ENCODE measurements at places on chromosomes 5 and 9.

DNA sequence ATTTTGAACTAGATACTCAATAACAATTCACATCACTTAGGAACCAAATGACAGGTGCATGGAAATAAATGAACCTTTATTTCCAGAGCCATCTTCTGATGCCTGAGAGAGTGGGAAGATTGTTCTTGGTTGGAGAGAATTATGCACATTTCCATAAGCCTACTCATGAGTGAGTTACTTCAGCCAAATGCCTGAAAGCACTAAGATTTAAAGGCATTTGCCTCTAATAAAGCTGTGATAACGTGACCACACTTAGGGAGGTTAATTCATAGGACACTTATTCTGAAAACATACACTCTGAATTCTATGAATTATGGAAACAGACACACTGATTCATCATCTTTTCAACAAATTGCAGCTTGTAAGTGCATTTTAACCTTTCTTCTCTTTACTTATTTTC lies 40.0 kb downstream of the KCTD16 start:
- DNase-seq = no peak

GRCh38 chr9:111980398-111980797 lies 83.8 kb downstream of the UGCG start:
- DNase-seq = no peak

- no peak for DNase-seq
Measured at GRCh38 chr5:41812156-41812555, 58.1 kb downstream of the OXCT1 start.

- DNase-seq = no peak
Measured at GRCh38 chr5:36661456-36662220, 55.2 kb downstream of the SLC1A3 start.

DNA sequence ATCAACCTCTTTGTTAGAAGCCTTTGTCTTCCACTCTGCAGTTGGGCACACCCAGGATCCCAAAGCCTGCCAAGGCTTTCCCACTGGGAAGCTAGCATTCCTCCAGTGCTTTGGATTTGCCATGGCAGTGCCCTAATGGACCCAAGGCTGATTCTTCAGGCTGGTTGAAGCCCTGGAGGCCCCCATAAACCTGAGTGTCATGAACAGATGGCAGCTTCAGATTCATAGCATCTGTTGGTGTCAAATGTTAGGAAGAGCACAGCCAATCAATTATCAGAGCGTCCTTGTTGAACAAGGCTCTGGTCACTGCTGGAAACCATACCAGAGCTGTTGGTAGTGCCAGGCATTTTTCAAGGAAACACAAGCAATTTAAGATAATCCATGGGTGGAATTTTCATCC lies 241.1 kb upstream of the KLF4 start:
- no peak for DNase-seq

DNA sequence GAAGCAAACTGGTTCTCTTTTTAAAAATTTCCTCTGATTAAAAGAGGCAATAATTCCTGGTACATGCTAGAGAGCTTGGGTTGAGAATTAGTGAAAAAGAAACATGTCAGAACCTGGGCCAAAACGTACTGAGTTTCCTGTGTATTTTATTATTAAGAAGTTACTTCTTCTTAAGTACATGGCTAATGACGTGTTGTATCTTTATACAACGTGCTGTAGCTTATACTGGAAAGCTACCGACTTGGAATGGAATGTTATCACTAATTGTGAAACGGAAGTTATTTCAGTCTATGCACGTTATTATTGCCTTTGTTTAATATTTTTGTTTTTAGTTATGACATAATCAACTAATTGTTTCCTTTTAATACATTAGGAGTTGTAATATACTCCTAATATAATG lies 43.1 kb downstream of the ZNF366 start:
- DNase-seq = no peak

DNA sequence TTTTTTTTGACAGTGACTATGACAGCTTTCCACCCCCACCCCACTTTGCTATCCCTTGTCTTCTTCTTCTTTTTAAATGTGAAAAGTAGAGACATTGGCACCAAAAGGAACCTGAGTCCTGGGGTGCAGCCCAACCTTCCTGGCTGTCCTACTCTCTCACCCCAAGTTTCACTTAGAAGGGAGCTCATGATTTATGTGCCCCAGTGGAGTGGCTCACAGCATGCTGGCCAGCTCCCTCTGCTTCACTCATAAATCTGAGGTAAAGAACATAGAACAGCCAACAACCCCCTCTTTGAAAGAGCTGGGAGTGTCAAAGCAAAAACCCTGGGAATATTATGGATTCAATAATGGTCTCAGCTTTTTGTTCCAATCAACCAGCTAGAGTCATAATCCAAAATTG lies 196.3 kb upstream of the DAPK1 start:
- DNase-seq = no peak

DNA sequence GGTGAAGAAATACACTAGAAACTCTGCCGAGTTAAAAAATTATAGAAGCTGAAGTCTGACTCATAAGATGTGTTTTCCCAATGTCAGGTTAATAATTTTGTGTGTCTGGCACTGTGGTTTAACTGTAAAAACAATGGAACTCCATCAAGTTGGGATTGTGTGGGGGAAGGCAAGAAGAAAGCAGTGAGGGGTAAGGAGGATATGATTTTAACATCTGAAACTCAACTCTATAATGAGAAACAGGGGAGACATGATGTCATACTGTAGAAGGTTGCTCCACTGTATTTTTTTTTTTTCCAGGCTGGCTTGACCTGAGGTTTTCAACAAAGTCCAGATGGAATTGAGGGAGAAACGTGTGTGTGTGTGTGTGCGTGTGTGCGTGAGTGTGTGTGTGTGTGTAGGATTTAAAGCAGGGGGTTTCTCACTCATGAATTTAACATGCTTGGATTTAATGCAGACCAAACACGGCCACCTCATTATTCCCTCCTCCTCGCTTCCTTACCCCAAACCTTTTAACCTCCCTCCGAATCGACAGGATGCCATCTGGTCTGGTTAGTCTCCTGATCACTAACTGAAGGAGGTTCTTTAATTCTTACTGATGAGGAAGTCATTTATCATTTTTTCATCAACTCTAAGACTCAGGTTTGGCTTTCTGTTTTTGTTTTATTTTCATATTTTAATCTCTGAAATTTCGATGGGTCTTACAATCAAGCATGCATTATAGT lies 140.2 kb upstream of the LPAR1 start:
- no peak for DNase-seq

- no peak for DNase-seq
Measured at GRCh38 chr5:142660196-142660595, 25.7 kb downstream of the FGF1 start.

GRCh38 chr9:77447646-77448045 lies 200.5 kb downstream of the GNA14 start:
- no peak for DNase-seq

DNA sequence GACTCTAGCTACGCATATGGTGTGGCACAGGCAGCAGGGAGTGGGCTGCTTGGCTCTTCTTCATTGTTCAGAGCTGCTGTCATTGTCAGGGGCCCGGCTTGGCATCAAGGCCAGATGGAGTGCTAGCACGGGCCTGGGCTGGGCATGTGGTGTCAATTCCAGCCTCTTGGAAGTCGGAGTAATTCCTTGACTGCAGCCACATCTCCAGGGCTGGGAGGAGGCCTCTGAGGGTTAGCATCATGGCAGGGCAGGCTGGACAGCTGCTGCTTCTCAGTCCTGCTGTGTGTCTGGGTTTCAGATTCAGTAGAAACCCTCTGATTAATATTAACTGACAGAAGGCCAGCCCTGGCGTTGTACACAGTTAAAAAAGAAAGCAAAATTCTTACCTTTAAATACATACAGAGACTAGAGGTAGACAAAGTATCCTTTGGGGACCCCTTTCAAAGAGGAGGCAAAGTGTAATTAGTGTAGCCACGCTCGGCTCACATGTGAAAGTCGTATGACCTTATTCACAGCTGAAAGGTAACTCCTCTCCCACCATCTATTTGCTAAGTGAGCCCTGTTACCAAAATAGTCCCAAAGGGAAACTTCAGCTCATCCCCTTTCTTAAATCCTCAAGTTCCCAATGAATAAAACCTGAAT lies 126.4 kb downstream of the DOCK2 start:
- DNase-seq = no peak

DNA sequence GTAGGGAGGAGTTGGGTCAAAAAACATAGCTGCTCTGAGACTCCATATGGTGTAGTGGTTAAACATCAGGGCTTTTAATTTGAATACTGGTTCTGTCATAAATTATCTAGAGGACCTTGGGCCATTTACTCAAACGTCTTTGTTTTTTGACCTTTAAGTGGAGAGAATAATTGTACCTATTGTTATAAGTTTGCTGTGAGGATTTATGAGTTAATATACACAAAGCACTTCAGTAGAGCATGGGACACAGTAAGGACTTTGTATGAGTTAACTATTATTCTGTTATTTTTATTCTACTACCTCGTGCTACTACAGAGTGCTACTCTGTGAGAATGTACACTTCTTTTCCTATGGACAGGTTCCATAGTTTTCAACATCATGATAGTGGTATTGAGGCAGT lies 123.7 kb upstream of the TNC start:
- DNase-seq = no peak

DNA sequence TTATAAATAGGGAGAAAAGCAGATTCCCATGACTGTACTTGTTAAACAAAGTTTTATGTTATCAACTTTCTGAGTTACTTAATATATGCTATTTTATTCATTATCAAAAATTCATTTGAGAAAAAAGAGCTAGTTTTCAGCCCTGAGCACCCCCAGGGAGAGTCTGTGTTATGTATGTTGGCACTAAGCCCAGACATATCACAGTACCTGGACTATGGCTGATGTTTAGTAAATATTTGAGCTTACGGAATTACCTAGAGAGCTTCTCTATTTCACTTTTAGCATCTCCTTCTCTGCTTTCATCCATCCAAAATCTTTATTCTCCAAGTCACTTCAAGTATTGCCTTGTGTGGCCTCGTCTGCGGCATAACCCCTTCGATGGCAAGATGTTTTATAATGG lies 225.9 kb upstream of the PCSK5 start:
- no peak for DNase-seq

- no peak for DNase-seq
Measured at GRCh38 chr9:37437621-37438020, 15.1 kb downstream of the GRHPR start.

- no peak for DNase-seq
Measured at GRCh38 chr5:95900383-95900958, 61.2 kb downstream of the ELL2 start.

DNA sequence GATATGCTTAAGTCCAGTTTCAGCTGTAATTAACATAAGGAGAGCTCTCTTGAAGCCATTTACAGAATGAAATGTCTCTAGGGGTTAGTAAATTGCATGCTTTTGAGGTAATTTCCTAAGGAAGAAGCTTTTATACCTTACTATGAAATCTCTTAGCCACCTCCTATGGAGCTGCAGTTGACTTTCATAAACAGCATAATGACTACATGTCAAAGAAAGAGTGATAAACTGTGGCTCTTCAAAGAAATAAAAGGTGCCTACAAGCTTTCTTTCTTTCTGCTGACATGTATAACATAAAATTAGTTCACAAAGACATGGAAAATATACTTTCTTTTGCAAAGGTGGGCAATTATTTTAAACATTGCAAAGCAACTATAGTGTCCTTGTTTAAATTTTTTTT lies 90.8 kb downstream of the TMEM167A start:
- no peak for DNase-seq

GRCh38 chr9:12884736-12885395 lies 110.0 kb downstream of the LURAP1L start:
- DNase-seq = no peak

GRCh38 chr9:131094622-131095021 lies 1.7 kb upstream of the AIF1L start:
- DNase-seq = no peak

DNA sequence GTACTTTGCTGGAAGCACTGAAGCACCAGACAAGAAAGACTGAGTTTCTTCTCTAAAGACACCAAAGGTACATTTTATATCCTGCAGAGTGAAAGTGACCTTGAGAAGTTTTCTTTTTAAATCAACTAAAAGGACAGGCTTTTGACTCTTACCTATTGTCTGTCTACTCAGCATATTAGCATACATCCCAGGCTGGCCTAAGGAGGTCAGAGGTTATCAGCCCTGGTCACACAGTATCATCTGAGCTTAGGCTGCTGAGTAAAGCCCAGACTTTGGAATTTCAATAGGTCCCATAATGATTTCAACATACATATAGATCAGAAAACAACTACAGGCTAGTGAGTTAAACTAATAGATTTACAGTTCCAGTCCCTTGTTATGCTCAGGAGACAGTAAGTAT lies 10.1 kb upstream of the CDH9 start:
- no peak for DNase-seq

GRCh38 chr5:90096415-90097081 lies 313.0 kb downstream of the CETN3 start:
- DNase-seq = no peak

- DNase-seq = no peak
Measured at GRCh38 chr5:6792911-6793471, 79.8 kb downstream of the TENT4A start.

DNA sequence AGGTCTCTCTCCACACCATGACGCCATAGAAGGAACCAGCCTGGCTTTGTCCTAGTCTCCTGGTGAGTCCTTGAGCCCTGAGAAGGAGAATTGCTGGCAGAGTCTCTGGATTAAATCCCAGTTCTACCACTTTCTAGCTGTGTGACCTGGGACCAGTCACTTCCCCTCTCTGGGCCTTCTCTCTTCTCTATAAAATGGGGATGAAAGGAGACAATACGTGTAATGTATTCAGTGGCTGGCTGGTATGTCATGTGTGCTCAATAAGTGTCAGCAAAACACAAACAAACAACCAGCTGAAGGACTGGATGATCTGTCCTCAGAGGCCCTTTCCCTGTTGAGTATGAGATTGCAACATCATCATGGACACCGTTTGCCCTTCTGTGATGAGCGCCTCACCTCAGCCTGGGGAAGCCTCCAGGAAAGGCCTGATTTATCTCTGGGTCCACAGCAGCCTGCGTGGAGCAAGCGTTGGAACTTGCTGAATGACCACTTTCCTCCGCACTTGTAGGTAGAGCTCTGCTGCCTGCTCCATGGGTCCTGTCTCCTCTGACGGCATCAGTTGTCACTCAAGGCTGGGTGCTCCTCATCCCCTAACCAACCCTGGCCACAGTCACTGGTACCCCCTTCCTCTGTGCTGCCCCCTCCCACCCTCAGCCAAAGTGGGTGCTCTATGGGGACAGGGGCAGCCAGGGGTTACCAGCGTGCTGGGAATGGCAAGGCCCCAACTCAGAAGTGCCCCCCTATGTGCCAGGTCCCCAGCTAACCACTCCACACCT lies 3.6 kb upstream of the NR5A1 start:
- no peak for DNase-seq

GRCh38 chr9:130544364-130544763 lies 35.0 kb upstream of the FUBP3 start:
- no peak for DNase-seq

- DNase-seq = no peak
Measured at GRCh38 chr5:75524071-75524470, 12.4 kb downstream of the POLK start.

- no peak for DNase-seq
Measured at GRCh38 chr9:89864731-89865130, 259.9 kb downstream of the GADD45G start.

- no peak for DNase-seq
Measured at GRCh38 chr9:36461323-36461722, 61.3 kb upstream of the RNF38 start.

- DNase-seq = no peak
Measured at GRCh38 chr5:105907016-105907415, 1763.7 kb downstream of the EFNA5 start.

GRCh38 chr5:54912021-54912420 lies 73.4 kb downstream of the ESM1 start:
- no peak for DNase-seq

- DNase-seq = no peak
Measured at GRCh38 chr5:39367711-39368110, 3.4 kb upstream of the C9 start.
